ENCODE measurements at places on chromosomes 5 and 9.

DNA sequence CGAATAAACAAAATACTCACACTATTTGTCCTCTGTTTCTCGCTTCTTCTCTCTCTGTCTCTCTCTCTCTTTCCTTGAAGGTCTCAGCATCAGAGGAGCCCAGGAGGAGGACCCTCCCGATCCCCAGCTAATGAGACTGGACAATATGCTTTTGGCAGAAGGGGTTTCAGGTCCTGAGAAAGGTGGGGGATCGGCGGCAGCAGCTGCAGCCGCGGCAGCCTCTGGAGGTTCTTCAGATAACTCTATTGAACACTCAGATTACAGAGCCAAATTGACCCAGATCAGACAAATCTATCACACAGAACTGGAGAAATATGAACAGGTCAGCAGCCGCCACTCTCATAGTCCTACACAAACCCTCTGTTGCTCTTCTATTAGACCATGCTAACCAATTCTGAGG lies 168.4 kb downstream of the PBX3 start:
- no peak for DNase-seq

GRCh38 chr5:133977858-133978257 lies 9.4 kb upstream of the C5orf15 start:
- DNase-seq, result peak; percentile 81

DNA sequence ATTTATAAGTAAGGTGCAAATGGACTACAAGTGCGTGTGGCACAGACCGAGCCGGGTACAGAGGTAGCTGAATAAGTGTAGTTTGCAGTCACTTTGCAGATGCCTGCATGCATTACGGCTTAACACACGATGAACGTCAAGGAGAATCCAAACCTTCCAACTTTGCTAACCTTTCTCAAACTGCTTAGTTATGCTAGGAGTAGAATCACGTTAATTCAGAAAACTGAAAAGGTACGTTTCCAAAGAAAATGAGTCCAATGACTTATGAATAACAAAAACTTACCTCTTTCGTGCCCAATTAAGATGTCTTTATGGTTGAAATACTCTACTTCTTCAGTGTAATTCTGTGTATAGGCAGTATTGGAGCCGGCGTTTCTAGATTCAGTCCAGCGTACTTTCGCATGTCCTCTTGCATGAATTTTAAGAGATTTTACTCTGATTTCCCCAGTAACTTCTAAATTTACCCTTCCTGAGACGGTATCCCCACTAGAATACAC lies 539 bp downstream of the ARRDC3 start:
- peak; percentile 46 for DNase-seq

- no peak for DNase-seq
Measured at GRCh38 chr5:164139423-164139822, 634.0 kb downstream of the MAT2B start.

DNA sequence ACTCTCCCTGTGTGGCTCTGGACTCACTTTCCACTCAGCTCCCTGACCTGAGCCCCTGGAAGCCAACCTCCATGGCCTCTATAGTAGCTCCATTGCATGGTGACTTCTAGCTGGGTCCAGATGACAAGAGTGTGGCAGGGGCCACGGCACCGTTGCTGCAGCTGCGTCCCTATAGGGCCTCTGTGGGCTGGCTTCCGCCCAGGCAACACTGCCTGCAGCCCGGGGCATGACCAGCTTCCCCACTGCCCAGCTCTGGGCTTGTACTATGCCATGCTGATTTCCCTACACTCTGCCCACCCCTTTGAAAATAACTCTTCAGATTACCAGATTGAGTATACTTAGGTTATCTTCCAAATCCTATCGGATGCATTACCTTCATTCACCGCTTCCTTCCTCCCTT lies 73.8 kb upstream of the NEURL1B start:
- no peak for DNase-seq

DNA sequence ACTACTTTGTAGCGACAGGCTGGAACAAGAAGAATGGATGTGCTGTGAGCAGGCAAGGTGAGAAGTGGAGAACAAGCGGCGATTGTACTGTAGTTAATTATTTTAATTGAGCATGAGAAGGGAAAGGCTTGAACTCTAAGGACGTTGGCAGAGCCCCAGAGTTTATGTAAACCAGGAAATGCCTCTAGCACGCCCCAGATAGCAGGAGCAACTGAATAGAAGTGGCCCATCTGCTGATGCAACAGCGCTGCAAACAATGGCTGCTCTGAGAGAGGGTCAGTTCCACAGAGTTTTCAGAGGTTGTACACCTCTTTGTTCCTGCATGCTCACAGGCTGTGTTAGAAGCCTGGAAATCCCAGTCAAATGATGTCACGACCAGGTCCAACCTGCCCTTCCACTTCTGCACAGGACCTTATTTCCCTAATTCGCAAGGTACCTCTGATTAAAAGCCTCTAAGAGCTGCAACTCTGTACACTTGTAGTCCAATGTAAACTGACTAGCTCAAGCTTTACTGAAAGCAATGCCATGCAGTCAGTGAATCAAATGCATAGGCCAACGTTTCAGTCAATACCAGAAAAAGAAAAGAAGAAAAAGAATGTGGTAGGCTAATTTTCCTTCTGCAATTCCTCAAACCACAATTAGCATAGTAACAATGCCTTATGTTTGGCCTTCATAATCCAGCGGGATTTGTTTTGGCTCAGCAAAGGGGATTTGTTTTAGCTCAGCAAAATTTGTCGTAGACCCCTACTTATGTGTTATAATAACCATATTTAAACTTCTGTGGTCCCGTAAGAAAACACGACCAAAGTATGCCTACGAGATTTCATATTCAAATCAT lies 119.6 kb upstream of the RETREG1 start:
- DNase-seq, result peak; percentile 84

DNA sequence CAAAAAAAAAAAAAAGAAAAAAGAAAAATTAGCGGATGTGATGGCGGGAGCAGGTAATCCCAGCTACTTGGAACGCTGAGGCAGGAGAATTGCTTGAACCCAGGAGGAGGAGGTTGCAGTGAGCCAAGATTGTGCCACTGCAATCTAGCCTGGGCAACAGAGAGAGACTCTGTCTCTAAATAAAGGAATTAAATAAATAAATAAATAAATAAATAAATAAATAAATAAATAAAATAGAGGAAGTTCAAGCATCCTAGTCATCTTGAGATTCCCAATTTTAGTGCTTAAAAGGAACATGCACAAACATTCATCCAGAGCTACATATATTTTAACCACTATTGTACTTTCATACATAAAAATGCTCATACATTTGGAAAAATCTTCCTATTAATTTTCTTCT lies 61.2 kb upstream of the GABRA1 start:
- DNase-seq, result no peak

DNA sequence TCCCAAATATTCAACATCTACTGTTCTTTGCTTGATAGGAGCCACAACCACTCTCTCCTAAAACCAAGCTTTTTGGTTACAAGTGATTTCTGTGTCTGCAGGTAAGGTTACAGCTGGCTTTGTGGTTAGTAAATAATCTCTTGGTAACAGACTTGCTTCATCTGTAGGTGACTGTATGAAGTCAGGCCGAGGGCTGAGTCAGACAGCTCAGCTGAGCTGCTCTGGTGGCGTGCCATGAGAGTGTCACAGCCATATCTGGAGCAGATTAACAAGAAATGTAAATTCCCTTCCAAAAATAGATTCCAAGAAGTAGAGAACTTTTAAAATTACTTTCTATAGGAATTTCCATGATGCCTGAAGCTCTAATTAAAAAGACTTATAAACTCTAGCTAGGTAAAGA lies 23.7 kb upstream of the TAS2R1 start:
- peak; percentile 96 for DNase-seq

- peak; percentile 91 for DNase-seq
Measured at GRCh38 chr9:110536822-110537221, 42.7 kb downstream of the SVEP1 start.

- DNase-seq, result peak; percentile 34
Measured at GRCh38 chr9:91534374-91534773, 110.7 kb upstream of the NFIL3 start.

- DNase-seq, result no peak
Measured at GRCh38 chr9:96178153-96178552, 123.8 kb downstream of the HSD17B3 start.

- DNase-seq, result no peak
Measured at GRCh38 chr5:158951436-158952247, 148.1 kb downstream of the EBF1 start.

DNA sequence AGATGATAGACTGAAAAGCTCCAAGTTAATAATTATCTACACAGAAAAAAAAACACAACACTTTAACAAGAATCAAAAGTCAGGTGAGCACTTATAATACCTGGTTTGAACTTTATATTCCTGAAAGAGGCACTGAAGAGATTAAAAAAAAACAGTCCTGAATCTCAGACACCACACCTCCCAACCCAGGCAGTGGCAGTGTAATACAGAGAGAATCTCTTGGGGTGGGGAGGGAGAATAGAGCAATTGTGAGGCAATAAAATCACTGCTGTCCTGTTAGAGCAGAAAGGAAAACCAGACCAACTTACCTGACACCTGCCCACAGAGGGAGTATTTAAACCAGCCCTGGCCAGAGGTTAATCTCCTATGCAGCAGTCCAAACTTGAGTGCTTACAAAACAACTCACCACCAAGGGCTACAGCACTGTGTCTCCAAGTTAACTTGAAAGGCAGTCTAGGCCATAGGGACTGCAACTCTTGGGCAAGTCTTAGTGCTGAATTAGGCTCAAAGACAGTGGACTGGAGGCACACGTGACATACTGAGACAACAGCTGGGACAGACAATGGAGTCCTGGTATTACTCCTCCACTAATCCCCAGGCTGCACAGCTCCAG lies 54.2 kb downstream of the SLCO4C1 start:
- no peak for DNase-seq

- peak; percentile 80 for DNase-seq
Measured at GRCh38 chr9:123834889-123835562, 94.9 kb downstream of the DENND1A start.
